T-helper 2 cell treated with Interferon-gamma antibody and Interleukin-4, amounts not matched to agents 5 μg/mL and 100 μg/mL, for 36 hours (primary cell): ENCODE measurements at places on chromosomes 11 and 22.

DNA sequence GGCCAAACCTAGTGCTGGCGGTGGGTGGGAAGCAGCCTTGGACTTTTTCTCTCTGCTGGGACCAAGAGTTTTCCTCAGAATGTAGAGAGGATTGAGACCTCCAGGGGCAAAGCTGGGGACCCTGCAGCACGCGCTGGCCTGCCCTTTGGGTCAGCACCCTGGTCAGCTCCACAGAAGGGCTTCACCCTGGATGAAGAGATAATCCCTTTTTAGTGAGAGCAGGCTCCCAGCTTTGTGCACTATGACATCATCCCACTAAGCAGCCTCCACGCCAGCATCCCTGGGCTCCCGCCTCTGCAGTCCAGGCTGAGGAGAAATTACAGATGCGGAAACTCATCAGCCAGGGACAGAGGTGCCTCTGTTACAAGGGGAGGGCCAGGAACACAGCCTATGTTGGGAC, 23.5 kb downstream of the DRICH1 start:
- DNase-seq: no peak

DNA sequence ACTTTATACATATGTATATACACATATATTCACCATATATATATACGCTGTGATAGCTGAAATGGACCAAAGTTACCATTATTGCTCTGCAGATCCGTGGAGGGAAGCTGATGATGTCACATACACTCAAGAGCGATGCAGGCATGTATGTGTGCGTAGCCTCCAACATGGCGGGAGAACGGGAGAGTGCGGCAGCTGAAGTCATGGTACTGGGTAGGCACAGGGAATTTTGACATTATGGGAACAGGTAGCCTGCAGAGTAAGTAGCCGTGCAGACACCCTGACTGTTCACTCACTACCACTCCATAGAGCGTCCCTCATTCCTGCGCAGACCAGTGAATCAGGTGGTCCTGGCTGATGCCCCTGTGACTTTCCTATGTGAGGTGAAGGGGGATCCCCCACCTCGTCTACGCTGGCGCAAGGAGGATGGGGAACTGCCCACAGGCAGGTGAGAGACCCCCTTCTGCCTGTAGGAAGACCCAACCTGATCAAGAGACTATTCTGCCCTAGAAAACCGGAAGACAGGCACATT, 4.7 kb downstream of the ROBO3 start:
- DNase-seq: no peak

DNA sequence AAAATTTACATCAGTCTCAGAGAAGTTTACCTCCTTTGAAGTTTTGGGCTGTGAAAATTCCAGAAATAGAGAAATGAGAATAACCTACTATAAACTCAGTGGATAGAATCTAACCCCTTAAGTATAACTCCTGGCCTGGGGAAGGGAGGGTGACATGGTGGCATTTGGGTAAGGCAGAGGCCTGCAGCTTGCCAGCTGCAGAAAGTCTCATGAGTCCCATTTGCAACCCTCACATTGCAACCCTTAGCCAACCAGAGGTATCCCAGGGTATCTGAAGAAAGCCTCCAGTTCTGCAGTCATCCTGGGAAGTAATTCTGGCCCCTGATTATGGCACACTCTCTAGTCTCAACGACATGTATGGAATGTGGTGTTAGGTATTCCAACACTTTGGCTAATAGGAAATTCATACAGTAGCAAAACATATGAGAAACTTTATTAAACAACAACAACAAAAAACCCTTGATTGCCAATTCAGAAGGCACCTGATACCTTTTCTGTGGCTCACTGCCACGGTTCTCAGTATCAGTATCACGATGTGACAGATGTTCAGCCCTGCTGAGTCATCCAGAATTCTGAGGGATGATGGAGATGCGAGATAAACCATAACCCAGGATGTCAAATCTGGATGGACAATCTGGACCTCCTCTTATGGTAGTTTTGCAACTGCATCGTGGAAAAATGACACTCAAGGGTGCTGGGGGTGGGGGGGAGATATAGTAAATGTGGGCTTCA, 743.4 kb downstream of the NELL1 start:
- DNase-seq: no peak

- DNase-seq: no peak
Measured at GRCh38 chr11:86623041-86623621, 49.3 kb downstream of the ME3 start.

- DNase-seq: no peak
Measured at GRCh38 chr11:110921742-110922521, 209.7 kb upstream of the ARHGAP20 start.

DNA sequence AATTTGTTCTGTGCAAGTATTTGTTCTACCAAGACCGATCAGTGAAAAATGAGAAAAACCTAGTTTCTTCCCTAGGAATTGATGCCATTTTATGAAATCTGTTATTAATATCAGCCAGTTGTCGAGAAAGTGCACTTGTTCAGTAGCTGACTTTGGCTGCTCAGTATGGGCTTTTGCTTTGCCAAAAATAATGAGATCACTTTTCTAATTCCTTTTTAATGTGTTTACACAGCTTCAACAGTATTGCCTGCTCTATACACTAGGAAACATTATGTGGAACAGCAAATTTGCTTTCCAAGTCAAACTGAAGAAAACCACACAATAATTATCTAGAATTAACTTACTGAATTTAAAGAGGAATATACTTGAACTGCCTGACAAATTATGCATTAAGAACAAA, 34.4 kb downstream of the SCUBE2 start:
- no peak for DNase-seq
